Endothelial cell (in vitro differentiated cells): ENCODE measurements at places on chromosomes 2 and 18. TPM values are rescaled to one million over a fixed set of nuclear protein-coding genes. Genes with fewer than 3 reads are reported as not detected.

DNA sequence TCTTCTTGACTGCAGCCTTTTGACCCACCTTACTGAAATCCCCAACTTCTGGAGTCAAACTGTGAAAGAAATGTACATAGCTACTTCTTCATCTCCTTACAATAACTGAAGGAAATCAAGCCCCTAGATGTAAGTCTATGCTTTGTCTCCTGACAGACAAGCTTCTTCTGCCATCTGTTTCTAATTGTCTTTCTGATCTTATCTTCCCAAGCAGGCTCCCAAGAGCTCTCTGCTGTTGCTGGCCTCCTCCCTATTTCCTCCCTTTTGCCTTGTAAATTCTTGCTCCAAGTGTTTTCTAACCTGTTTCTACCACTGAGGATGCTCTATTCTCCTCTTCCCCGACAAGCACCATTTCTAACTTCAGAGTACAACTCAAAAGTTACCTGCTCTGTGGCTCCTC lies 77.4 kb upstream of the OSR1 start:
- DNase-seq = no peak

DNA sequence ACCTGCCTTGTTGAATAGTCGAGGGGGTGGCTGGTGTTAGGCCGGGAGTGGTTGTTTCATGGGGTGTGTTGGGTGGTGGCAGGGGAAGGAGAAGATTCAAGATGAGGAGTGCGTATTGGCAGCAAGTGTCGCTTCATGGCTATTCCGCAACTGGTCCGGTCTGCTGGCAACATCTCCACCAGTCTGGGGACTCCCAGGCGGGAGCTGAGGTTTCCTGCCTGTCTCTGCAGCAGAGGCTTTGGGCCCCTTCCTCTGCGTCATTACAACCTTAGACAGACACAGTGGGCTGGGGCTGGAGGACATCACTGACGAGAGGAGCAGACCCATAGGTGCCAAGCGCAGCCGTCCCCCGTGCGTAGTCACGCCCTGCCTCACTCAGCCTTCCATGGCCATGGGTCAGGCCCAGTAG lies 64.0 kb upstream of the MCFD2 start:
- DNase-seq = no peak

- DNase-seq = peak; percentile 51
These were observed 3.8 kb downstream of the GBX2 start for GRCh38 chr2:236164201-236164924.

DNA sequence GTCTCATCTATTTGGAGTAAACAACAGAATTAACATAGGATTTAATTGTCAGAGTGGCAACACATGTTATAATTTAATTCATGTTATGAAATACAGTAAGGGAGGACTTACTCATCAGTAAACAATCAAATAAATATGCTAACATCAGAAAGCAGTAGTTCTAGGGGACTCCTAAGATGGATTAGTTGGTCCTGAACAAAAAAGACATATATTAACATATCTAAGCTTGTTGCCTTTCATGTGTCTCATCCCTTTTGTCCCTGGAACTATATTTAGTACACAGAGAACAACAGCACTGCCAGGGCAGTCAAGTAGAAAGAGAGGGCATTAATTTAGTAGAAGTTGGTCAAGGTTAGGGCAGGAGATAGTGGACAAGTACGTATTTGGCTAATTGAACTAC lies 117.8 kb upstream of the FZD5 start:
- no peak for DNase-seq

GRCh38 chr18:75075429-75075841 lies 133.5 kb downstream of the PTGR3 start:
- DNase-seq = no peak

GNAL gene
- total RNA-seq = 9.7 TPM
